ENCODE measurements at places on chromosomes 7 and 10.

DNA sequence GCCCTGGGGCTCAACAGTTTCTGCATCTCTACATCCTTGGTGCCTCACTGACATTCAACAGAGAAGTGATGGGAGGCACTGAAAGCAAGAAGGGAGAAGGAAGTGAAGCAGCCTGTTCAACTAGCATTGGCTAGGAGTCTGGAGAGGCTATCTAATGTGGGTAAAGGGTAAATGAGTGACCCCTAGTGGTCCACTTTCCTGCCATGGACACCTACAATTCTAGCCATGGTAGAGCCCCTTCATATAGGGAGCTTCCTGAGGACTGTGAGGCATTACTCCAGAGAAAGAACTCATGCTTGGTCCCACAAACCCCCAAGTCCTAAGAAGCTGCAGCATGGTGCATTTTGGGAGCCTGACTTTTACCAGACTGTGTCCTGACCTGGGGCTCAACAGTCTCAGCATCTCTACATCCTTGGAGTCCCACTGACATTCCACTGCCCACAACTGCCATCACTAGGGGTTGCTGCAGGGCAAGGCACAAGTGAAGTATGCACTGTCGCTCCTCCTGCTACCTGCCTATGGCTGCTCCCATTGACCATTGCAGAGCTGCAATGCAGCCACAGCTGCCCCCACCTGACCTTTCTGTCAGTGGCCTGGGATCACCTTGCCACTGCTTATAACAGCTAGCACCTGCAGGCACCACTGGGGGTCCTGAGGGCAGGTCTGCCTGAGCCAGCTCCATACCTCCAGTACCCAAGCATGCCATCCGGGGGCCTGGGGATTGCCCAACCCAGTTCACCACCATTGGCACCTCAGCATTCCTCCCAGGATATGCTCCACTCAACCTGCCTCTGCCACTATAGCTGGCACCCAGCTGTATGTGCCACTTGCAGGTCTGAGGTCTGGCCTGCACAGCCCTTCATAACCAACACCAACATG lies 44.1 kb upstream of the CDK6 start:
- DNase-seq, result no peak

GRCh38 chr10:108348215-108348614 lies 1183.7 kb upstream of the SORCS1 start:
- no peak for DNase-seq

GRCh38 chr7:110322796-110323195 lies 768.1 kb upstream of the LRRN3 start:
- no peak for DNase-seq

DNA sequence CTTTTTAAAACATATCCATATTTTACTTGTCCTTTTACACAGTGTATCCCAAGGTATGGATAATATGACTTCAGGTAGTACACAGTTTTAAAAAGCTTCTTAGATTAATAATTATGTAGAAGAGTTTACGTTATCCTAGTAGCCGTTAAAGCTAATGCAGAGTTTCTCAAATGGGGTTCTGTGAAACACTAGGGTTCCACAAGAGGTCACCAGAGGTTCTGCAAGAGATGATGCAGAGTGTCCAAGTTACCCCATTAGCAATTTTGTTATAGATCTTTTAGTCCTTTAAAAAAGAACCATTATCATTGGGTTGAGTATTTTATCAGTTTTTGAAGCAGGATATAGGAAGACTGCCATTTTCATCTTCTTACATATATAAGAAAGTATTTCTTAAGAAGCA lies 298.9 kb upstream of the HPS1 start:
- no peak for DNase-seq

DNA sequence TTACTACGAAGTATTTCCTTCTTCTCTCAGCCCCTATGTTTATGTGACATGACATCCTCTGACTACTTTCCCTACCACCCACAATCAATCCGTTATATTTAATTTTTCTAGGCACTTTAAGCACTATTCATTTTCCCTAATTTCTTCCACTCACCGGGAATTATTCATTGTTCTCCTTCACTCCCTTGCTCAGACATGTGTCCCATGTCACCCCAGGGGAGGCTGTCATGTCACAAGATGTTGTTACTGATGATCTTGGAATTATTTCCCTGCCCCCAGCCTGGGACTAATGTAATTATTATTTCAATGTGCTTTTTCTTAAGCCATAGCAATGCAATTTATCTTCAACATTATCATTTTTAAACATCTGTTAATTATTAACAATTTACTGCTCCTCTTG lies 317.2 kb downstream of the PHF14 start:
- DNase-seq, result no peak

- no peak for DNase-seq
Measured at GRCh38 chr7:155807065-155807671, 5.1 kb downstream of the SHH start.

- no peak for DNase-seq
Measured at GRCh38 chr7:139991269-139991666, 71.5 kb downstream of the PARP12 start.

GRCh38 chr7:96219378-96220130 lies 102.3 kb downstream of the SLC25A13 start:
- no peak for DNase-seq
